ENCODE measurements at places on chromosomes 12 and 14.

GRCh38 chr12:98574110-98574509 is 19.4 kb upstream of the SLC25A3 start:
- no peak for DNase-seq

DNA sequence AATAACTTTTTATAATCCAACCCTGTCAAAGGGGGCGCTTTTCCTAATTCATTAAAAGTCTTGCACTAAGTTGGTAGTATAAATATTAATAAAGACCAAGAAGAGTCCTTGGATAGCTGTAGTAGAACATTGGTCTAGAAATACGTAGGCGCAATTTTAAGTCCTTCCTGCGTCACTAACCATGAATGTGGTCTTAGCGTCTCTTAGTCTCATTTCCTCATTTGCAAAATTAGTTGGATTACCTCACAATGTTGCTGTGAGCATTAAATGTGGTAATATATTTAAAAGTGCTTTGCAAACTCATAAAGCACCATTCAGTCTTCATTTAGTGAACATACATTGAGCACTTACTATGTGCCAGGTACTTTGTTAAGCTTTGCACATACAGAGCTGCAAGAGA is 149.7 kb downstream of the AEBP2 start:
- no peak for DNase-seq

DNA sequence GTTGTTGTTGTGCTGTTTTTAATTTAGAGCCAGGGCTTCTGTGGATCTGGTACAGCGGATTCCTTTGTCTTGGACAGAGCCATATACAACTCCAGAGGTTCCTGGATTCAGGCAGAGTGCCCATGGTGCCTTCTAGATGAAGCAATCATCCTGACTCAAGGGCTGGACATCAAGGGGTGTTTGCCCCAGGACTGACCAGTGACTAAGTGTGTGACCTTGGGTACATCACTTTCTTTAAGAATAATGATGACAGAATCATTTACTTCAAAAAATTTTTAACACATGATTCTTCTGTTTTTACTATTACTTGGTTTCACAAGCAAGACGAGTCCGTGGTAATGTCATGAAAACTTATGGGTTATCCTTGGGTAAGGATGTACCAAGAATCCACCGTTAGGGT is 397.3 kb downstream of the ZFP36L1 start:
- no peak for DNase-seq

DNA sequence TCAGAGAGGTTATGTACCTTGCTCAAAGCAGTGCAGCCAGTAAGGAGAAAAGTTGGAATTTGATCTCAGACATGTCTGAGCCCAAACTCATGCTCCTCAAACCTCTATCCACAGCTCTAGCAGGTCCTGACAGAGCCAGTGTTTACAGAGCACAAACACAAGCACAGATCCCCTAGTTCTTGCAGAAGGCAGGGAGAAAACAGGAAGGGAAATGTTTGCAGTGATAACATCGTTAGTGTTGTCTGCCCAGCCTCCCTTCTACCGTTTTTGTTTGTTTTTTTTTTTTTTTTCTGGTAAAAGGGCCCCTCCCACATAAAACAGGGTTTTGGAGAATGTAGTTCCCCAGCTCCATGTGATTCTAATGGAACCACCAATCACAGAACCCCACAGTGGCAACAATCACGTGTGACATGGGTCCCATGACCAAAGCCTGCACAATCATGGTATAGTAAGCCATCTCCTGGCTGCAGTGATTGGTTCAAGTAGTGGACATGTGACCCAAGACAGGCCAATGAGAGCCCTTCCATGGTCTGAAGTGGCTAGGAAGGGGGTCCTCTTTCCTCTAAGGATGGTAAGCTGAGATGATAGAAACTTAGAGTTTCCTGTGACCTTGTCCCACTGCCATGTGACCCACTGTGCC is 513.4 kb downstream of the MED13L start:
- no peak for DNase-seq

GRCh38 chr12:57740656-57741412 is 2.3 kb upstream of the AGAP2 start:
- no peak for DNase-seq

- DNase-seq: no peak
Observed at GRCh38 chr14:57169901-57170300, 98.8 kb downstream of the EXOC5 start.

GRCh38 chr14:64931123-64931522 is 11.4 kb downstream of the GPX2 start:
- DNase-seq: no peak
